ENCODE measurements at places on chromosomes 13 and 19.

DNA sequence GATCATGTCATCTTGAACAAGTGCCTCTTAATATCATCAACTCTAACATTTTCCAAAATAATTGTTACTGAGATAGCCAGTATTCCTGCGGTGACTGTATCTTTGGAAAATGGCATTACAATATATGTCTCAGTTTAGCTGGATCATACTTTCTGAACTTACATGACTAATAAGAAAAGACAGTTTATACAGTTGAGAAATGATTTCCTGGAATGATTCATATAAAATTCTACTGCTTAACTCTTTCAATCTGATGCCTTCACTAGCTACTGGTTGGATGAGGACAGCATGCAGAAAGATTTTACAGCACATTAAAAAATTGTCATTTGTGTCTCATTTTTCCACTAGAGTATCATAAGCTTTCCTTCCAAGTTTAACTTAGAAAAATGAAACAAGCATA is 302.1 kb downstream of the PCDH17 start:
- DNase-seq = no peak

DNA sequence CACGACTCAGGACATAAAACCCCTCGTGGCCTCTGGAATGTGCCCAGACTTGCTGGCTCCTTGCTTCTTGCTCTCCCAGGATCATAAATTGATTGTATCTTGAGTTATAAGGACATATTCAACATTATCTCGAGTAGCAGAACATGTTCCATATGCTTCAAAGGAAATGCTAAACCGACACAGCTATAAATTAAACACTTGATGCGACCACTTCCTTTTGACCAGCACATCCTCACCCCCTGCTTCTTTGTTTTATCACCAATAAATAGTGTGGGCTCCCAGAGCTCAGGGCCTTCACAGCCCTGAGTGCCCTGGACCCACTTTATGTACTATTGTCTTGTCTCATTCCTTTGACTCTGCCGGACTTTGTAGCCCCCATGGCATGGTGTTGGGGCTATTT is 157.0 kb upstream of the PABPC3 start:
- no peak for DNase-seq

DNA sequence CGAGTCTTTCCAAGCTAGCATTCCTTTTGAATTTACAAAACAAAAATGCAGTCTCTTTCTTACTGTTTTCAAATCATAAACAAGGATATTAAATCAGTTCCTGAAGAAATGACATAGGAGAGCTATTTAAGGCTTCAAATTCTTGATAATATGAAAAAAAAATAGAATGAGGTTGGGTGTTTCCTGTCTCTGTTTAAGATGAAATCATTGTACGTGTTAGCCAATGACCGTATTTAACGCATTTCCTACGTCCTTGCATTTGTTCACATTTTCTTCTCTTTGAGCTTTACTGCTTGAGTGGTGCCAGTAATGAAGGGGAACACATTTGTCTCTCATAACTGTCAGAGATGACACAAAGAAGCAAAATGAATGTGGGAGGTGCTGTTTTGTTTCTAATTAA is 821.3 kb downstream of the DIAPH3 start:
- no peak for DNase-seq

DNA sequence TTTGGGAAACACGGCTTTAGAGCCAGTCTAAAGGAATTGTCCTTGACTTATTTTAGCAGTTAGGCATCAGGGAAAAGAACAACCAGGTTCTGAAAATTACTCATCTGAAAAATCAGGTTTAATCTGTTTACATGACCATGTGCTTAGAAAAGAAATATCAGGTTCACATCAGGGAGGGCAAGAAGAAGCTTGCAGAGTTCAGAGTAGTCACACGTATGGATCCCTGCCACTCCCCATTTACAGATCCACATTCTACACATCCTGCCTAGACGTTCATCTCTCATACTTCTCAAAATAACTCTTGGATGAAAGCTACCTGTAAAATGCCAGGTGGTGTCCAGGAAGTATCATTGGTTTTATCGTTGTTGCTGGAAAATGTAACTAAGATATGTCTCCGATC is 14.0 kb upstream of the PHF11 start:
- no peak for DNase-seq

- peak; percentile 53 for DNase-seq
Observed at GRCh38 chr19:55259540-55260210, 858 bp upstream of the PPP6R1 start.

- no peak for DNase-seq
Observed at GRCh38 chr13:109945206-109945960, 159.0 kb upstream of the IRS2 start.

DNA sequence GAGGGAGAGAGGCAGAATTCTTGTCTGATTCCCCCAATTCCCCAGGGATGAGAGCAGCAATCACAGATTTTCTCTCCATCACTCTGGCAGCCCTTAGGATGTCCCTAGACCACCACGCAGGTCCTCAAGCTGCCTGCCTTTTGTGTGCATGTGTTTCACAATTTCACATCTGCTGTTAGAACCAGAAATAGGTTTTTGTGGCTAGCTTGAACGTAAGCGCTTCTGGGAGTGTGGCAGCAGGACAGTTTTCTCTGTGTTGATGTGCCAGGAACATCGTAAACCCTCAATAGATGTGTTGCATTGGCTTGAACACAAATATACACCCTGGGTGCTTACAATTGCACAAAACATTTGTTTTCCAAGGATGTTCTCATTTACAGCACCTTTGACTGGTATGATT is 78.8 kb upstream of the TMTC4 start:
- no peak for DNase-seq

- no peak for DNase-seq
Observed at GRCh38 chr13:46320406-46320805, 66.6 kb downstream of the RUBCNL start.

- DNase-seq = no peak
Observed at GRCh38 chr13:110282316-110282841, 24.6 kb downstream of the COL4A1 start.

DNA sequence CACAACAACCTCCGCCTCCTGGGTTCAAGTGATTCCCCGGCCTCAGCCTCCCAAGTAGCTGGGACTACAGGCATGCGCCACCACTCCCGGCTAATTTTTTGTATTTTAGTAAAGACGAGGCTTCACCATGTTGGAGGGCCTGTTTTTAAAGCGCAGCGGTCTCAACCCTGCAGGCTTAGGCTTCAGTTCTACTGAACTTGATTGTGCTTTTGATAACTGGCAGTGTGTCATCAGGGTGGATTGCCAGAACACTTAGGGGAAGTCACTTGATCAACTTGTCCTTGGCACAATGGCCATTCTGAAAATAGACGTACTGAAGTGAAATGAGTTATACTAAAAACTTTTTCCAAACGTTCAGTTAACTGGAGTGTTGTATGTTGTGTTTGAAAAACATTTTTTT is 472.2 kb downstream of the KLF5 start:
- no peak for DNase-seq

DNA sequence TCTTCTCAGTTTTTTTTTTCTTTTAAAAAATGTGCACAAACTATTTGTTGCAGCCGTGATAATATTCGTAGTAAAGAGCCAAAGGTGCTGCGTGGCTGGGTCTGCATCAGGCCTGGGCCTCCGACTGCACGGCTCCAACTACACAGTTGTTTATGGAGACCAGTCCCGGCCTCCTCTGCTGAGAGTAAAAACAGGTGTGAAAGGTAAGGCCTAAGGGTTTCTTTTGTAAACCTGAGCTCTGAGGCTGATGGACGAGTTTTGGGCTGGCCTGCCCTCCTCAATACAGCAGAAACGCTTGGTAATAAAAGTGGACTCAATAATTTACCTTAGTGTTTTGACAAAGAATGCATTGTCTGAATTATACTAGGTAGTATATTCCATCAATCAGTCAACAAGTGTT is 3.9 kb downstream of the MBNL2 start:
- DNase-seq = no peak

DNA sequence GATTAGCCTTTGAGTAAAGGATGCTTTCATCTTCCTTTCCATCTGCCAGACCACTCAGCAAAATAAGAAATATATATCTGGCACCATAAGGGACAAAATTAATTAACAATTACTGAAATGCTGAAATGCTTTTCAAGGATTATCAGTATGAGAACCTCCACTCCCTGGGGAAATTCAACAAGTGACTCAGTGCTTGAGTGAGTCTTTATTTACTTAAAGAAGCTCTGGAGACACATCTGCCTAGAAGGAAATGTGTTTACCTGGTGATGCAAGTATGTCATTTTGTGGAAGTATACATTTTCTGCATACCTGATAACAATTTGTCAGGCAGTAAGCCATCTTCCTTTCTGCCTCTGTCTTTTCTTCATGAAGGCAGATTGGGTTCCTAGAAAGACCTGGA is 23.4 kb downstream of the ZNF560 start:
- no peak for DNase-seq

- DNase-seq = peak; percentile 84
Observed at GRCh38 chr19:46616631-46617322, 8.1 kb downstream of the PTGIR start.

DNA sequence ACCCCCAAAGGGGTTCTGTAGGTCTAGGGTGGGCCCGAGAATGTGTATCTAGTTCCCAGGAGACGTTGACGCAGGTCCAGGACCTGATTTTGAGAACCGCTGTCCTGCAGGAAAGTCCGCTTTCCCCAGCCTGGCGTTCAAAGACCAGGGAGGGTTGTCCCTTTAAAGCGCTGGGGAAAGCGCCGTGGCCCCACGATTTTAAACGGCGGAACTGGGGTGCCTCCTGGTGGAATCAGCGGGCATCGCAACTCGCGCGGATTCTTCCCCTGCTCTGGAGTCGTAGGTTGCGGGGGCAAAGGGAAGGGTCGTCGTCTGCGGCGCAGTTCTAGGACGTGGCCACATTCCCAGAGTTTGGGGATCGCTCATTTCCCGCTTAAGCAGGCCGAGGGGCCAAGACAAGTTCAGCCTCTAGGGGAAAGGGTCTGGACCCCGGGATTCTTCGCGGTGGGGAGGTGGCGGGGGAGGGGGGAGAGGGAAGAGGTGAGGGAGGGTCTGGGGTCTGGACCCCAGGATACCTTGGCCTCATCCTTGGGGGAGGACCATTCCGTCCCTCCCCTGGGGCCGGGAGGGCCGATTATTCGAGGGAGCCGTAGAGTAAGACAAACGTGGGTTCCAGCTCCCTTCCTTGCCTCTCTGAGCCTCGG is 7.7 kb downstream of the PNMA8B start:
- peak; percentile 89 for DNase-seq

GRCh38 chr13:19591864-19592263 is 30.5 kb upstream of the TPTE2 start:
- DNase-seq = no peak

DNA sequence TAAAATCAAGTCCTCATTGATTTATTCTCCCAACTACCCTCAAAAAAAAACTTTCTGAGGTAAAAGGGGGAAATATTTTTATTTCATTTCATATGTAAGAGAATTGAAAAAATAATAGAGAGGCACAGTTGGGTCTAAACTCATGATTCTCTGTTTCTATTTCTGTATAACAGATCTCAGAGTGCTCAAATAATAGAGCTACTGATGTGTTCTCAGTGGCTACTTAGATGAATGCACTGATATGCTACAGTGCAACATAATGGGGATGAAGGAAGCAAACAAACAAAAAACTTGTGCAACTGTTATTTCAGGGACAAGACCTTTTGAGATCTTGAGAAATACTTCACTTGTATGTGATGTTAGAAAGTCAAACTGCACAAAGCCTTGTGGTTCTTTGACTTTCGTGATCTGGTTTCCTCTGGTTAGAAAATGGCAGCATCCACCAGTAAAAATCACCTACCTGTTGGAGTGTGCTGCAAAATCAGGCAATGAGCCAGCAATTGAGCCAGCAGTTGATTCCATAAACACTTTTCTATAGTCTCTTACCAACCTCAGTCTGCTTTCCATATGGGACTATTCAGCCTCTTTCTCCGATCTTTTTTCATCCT is 9.7 kb upstream of the DACH1 start:
- DNase-seq = no peak

DNA sequence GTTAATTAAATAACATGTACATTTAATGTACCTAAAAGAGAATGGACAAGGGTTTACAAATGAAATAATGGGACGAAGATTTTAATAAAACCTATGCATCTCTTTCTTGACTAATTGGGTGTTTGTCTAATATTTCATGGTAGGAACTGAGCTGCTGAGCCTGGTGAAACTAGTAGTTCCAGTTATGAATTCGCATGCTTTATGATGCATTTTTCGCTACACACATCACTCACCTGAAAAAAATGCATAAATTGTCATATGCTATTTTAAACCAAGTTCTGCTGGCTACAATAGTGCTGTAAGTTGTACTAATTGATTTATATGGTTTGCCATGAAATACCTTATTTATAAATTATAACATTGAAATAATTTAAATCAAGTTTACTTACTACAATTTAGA is 806.8 kb upstream of the SLITRK5 start:
- no peak for DNase-seq

- no peak for DNase-seq
Observed at GRCh38 chr13:112799394-112799793, 109.6 kb downstream of the ATP11A start.

GRCh38 chr13:25980255-25980654 is 71.6 kb downstream of the SHISA2 start:
- no peak for DNase-seq

- peak; percentile 69 for DNase-seq
Observed at GRCh38 chr19:7637374-7638256, 705 bp downstream of the STXBP2 start.

DNA sequence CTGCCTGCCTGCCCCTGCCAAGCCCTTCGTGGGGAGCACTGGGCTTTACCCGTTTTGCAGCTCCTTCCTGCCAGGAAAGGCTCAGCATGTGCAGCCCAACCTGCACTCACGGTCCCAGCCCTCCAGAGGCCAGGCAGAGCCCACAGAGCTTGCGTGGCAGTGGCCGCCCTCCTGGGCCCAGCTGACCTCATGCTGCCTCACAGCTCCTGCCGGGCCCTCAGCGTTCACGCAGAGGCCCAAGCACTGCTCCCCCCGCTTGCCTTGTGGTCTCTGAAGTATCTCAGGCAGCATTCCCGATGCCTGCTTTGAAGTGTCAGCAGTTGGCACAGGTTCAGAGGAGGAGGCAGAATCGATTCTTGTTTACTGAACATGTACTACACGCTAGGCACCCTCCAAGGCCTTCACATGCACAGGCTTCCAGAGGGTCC is 32.5 kb downstream of the CAPN12 start:
- peak; percentile 68 for DNase-seq

- no peak for DNase-seq
Observed at GRCh38 chr19:30792561-30793505, 420.6 kb downstream of the ZNF536 start.

- DNase-seq = peak; percentile 58
Observed at GRCh38 chr13:75481176-75482069, 546 bp downstream of the TBC1D4 start.

- no peak for DNase-seq
Observed at GRCh38 chr19:3368441-3368795, 2.0 kb downstream of the NFIC start.

DNA sequence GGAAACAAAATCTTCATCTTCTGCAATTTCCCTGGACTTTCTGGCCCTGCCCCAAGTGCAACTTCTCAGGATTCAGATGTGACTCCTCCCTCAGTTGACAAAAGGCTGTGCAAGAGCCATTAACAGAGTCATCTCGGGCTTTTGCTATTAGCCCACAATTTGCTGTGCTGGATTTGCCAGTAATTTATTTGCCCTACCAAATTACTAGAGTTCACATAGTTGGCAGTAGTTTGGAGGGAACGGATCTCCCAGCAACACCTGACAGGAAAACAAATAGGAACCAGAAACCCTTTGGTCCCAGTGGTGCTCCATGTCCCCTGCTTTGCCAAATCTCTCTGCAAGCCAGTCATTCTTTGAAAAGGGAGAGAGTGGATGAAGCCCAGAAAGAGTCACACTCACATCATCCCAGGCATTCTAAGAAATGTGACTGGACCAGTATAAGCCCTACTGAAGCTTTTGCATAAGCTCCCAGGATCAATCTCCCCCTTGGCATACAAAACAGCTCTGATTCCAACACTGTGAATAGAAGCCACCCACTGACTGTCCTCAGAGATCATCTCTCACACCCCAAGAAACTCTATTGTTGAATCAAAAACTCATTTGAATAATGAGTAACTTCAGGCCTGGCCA is 350.1 kb upstream of the NBEA start:
- peak; percentile 53 for DNase-seq
